ENCODE measurements at places on chromosomes 16 and 17.

GRCh38 chr17:61970030-61970429, 42.2 kb upstream of the INTS2 start:
- DNase-seq, result no peak

- DNase-seq, result no peak
Measured at GRCh38 chr17:604765-605164, 109.9 kb downstream of the VPS53 start.

DNA sequence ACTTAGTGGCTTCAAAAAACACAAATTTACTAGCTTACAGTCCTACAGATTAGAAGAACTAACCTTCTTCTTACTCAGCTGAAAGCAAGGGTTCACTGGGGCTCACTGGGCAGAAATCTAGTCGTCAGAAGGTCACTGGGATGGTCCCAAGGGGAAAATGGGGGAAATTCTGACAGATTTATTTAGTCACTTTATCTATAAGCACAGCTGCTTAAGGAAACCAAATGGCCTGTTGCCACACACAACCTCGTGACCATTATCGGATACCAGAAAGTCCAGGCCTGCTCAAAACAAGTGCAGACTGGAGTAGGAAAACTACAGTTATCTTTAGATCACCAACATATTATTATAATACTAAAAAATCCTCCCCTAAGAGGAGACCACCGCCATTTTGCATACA, 374.6 kb upstream of the ASIC2 start:
- no peak for DNase-seq

DNA sequence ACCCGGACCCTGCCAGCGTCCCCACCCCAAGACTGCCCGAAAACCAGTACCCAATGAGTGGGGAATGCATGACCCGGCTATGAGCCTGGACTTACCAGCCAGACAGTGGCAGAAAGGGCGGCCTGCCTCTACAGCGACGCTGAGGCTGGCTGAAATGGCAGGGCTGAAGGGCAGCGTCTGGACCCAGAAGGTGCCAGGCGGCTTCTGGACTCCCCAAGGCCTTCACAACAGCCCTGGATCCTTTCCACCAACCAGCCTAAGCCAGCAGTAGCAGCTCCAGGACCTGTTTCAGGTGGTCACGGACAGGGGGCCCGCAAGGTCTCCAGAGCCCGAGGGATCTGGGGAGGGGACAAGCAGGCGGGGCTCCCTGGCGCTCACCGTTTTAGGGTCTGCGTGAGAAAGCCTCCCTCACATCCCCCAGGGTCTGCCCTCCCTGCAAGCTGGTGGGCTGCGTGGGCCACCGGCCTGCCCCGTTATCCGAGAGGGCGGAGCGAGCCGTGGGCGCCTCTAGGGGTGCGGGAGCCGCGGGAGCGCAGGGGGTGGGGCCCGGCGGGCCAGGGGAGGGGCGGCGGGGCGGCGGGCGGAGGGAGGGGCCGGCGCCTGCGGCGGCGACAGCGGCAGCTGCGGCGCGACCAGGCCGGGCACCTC, at the start of gene RIPOR1:
RIPOR1 (plus strand) TSS at position 608 of the 648 bp plus-strand sequence. CDS start 9,618 bp downstream, outside the sequence.
- DNase-seq, result peak; percentile 55

DNA sequence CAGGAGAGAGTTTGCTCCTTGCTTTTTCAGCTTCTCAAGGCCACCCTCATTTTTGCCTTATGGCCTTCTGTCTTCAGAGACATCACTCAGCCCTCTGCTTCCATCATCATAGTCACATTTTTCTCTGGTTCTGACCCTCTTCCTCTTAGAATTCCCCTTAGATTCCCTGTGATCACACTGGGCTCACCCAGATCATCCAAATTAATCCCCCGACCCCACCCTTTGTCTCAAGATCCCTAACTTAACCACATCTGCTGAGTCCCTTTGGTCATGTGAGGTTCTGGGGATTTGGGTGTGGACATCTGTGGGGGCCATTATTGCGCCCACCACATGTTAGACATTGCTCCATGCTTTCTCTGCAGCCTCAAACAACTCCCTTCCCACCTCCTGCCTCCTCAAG, 323.4 kb downstream of the CPPED1 start:
- no peak for DNase-seq

GRCh38 chr17:75737133-75737962, 16.1 kb downstream of the ITGB4 start:
- no peak for DNase-seq

DNA sequence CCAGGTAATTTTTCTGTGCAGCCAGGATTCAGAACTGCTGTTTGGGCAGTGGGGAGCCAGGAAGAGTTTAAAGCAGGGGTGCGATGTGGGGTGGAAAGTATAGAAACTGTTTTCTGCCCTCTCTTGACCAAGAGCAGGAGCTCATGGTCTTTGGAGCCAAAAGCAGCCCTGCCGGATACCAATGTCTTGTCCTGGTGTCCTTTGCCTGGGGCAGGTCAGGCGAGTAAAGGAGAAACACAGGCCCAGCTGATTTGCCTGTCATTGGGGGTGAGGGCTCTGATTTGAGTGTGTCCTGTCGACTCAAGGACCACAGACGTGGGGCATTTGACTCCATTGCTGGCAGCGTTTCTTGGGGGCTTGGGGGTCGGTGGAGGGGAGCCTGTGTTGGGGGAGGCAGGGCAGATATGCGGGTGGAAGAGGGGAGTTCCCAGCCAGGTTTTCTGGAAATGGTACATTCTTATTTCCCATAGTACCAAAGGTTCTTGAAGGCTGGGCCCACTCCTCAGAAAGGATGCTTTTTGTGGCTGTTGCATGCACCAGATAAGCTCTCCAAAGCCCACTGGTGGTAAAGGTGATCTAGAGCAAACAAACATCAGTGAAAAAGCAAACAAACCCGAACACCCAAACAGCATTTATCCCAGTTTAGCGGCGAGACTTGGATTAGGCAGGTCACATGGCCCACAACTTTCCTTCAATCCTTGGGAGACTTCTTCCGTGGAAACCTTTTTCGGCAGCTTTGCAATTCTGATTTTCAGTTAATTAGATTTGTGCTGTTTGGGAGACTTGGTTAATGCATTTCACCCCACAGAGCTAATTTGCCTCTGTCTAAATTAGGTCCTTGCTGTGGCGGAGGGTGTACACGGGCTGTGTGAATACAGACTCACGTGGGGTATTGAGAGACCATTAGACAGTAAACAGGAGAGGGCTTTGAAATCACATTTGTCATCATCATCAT, 59.0 kb downstream of the MSI2 start:
- no peak for DNase-seq

- DNase-seq, result no peak
Measured at GRCh38 chr17:1050996-1051925, 54.3 kb downstream of the TIMM22 start.

GRCh38 chr17:6811510-6811909, 20.0 kb downstream of the TEKT1 start:
- DNase-seq, result no peak

GRCh38 chr17:82014432-82014831, 8.2 kb downstream of the CENPX start:
- no peak for DNase-seq

DNA sequence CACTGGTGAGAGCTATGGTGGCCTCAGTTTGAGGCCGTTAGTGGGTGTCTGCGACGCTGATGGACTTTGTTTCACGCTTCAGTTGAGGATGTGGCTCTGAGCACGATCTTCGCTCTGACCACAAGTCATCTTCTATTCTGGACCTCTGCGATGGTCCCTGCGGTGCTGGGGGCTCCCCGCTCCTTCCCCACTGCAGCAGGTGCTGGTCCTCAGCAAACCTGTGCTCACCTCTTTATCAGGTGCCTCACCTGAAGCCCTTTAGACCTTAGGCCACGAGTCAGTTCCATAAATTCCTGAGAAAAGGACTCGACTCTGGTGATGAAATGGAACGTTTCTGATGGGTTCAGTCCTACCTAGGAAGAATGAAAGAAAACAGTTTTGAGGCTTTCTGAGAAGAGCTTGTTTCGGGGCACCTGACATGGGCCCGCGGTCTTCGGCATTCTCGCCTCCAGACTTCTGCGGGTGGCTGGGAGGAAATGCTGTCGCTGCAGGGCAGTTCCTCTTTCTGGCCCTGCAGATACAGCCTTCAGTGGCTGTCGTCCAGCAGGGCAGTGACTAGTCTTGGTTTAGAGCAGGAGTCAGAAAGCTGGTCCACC, 4.7 kb downstream of the KCTD5 start:
- DNase-seq, result no peak

DNA sequence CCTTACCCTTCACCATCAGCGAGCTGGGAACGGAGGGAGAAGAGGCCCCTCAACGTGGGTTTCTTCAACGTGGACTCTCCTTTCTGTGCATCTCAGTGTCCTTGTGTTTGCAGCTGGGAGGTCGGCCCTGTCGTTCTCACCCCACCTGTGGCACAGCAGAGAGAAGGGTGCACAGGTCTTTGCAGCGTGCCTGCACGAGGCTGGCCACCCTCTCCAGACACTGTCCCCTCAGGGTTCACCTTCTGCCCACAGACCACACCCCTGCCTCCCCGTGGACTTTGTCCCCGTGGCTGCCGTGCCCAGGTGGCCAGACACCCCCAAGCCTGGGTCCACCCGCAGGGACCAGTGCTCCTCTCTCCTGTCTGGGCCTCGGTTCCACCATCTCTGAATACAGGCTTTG, 7.3 kb upstream of the WDR45B start:
- no peak for DNase-seq

DNA sequence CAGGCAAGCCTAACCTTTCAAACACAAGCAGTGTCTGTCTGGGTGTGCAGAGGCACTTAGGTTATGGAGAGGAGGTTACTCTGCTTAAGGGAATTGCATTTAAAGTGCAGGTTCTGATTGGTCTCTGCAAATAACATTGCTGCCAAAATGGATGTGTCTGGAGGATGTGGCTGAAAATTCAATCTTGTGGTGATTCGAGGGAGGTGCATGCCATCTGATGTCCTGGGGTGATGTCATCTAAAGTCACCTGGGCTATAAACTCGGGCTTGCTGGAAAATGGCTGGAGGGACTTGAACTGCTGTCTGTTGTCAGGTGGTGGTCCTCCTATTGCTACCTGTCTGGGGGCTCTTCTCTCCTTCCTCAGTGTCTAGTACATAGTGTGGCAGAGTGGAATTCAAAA, 28.3 kb upstream of the GPR139 start:
- no peak for DNase-seq

GRCh38 chr17:73950593-73950914, 252.9 kb upstream of the RPL38 start:
- no peak for DNase-seq

DNA sequence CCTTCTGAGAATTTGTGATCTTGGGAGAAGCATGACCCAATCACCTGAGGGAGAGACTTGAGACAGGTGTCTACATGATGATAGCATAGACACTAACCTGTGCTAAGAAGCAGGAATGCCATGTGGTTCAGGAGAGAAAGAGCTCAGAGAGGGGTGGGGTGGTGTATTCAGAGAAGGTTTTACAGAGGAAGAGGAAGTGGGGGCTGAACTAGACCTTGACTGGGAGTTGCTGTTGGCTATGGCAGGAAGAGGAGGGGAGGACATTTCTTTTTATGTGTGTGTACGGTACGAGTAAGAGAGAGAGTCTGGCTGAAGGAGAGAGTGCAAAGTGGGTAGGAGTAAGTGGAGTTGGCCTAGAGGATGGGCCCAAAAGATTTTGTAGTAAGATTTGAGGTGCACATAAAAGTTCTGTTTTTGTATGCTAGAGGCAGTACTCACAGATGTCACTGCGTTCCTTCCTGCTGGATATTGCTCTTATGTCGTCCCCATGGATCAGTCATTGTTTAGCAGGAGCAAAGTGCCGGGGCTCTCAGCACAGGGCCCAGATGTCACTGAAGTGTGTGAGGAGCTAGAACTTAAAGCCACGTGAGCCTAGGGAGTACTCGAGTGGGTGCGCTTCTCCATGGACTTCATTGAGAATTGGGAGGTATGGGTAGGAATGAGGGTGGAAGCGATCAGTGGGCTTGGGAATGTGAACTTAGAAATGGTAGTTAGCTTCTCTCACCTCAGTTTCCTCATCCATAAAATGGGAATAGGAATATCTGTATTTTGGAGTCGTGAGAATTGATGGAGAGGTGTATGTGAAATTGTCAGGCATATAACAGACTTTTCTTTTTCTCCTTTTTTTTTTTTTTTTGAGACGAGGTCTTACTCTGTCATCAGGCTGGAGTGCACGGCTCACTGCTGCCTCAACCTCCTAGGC, 22.1 kb downstream of the SLC7A6 start:
- no peak for DNase-seq

DNA sequence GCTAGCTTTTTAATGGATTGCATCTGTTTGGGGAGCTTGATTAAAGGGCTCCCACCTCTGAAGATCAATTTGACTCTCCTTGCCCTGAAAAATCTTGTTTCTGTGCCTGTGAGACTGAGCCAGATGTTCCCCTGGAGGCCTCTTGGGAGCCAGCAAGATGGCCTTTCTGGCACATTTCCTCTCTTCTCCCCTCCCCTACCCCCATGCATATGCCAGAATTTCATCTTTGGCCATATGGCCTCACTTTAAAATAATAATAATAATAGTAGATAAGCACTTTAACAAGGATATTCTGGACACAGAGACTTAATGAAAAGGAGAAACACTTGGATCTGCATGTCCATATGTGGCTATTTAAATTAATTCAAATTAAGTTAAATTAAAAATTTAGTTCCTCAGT, 144.1 kb upstream of the CES5A start:
- DNase-seq, result no peak

- no peak for DNase-seq
Measured at GRCh38 chr16:55225972-55226542, 97.9 kb upstream of the IRX6 start.

GRCh38 chr17:8105957-8106398, 12.3 kb downstream of the ALOXE3 start:
- no peak for DNase-seq

DNA sequence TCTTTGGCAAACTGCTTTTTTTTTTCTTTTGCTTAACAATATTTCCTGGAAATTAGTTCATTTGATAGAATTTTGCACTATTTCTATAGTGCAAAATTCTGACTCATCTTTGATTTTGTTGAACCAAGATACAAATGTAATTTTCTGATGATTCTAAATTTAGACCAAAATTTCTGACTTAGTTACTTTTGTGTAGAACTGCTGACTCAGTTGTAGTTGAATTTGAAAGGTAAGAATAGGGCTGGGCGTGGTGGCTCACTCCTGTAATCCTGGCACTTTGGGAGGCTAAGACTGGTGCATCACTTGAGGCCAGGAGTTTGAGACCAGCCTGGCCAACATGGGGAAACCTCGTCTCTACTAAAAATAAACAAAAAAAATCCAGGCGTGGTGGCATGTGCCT, 223.0 kb downstream of the BCAS3 start:
- DNase-seq, result no peak

DNA sequence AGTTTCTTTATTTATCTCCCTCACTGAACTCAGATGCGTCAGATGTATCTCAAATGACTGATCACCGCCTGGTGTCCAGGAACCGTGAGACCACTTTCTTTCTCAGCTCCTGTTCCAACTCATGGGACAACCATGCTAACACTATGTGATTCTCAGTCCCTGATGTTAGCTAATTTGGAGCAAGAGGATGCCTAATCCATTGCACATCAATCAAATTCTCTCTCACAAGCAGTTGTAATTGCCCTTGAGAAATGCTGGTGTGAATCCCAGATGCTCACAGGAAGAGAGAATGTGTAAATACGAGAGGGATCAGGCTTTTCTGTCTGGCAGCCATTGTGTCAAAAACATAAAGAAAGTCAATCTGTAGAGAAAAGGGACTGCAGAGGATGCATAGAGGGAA, 134.9 kb downstream of the WSCD1 start:
- no peak for DNase-seq

- DNase-seq, result no peak
Measured at GRCh38 chr16:80100186-80100585, 440.6 kb upstream of the DYNLRB2 start.
